Amniotic epithelial cell (primary cell): ENCODE measurements at places on chromosomes 11 and 22.

DNA sequence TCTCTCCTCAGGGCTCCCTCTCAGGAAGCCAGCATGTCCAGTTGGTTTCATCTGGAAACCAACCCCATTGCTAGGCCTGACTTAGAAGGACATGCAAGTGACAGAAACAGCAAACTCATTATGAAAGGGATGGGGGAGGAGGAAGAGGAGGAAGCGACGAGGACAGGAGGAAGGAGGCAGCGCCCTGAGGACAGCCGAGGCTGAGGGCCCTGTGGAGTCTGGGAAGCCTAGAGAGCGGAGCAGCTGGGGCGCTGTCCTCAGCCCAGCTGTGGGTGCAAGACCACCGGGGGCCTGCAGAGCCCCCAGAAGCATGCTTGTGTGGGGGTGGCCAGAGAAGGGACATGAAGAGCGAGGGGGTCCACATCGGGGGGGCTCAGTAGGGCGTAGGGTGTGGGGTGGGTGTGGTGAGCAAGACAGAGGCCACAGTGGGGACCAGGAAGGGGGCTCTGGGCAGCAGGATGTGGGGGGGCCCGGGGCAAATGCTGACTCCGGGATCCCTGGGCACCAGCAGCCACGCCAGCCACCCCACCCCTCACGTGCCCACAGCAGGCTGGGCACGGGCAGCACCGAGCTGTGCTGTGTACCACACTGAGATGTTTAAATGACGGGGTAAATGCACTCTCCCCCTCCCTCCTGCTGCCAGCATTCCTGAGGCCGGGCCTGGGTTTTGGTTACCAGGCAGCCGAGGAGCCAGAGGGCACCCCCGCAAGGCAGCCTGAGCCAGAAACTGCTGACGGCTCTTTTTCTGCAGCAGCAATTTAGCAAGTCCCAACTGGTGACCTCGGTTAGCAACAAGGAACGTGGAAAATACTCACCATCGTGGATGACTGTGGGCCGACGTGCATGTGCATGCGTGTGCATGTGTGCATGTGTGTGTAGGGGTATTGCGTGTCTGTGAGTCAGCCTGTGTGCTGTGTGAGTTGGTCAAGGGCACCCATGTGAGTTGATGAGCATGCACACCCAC, 82.7 kb upstream of the LINC01488 start:
- DNase-seq: peak; percentile 55

DNA sequence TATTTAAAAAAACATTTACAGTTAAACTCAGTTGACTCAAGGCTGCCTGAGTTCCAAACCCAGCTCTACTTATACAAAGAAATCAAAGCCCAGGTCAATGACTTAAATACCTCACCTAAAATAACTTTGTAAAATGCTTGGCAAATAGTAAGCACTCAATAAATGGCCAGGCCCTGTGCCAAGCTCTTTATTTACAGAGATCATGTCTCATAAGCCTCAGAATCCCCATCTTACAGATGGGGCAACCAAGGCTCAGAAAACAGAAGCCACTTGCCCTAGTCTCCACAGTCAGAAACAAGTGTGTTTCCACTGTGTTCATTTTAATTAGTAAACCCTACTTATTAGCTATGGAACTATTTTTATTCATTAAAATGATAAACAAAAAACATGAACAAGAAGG, 30.5 kb upstream of the TTC28 start:
- DNase-seq: no peak

DNA sequence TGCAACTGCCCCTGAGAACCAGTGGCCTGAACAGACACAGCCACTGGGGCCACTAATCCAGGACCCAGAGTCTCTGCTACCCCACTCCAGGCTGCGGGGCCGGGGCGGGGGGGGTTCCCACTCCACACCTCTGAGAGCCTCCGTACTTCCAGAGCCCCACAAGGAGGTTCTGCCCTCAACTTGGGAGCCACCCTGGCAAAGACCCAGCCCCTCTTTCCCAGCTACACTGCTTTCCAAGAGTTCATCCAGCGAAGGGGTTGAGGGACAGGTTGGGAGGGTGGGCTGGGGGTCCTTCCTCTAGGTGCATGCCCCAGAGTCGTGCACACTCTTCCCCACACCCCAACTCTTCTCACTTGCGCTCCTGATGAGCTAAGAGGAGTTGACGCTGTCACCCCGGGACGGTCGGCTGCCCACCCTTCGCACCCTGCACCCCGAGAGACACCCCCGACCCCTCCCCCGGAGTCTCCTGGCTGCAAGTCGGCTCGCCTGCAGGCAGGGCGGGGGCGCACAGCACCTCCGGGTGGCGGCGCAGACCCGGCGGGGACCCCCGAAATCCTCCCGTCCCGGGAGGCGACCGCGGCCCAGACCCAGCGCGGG, 531 bp downstream of the RAB3IL1 start:
- DNase-seq: no peak

GRCh38 chr11:11463405-11463804, 110.4 kb upstream of the CSNK2A3 start:
- DNase-seq: no peak

DNA sequence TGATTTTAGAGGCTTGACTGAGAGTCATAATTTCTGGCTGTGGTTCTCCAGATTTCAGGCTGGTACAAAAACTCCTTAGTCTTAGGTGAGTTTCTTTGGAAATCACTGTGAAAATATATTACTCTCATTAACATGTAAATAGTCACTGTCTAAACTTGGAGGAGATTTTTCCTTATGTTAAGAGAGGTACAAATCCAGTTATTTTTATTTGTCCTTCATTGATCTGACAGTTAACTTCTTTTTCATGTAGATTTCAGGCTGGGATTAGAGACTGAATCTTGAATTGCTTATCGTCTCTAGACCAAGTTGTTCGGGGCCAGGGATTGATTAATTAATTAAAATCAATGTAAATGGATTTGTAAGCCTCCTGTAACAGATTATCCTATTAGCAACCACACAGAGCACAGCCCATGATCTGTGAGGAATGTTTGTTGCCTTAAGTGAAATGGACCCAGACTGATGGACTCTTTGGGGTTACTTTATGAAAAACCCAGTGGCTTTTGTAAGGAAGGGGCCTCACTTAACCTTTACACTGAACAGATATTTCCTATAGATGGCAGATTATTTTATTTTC, 21.1 kb downstream of the TEAD1 start:
- DNase-seq: no peak

DNA sequence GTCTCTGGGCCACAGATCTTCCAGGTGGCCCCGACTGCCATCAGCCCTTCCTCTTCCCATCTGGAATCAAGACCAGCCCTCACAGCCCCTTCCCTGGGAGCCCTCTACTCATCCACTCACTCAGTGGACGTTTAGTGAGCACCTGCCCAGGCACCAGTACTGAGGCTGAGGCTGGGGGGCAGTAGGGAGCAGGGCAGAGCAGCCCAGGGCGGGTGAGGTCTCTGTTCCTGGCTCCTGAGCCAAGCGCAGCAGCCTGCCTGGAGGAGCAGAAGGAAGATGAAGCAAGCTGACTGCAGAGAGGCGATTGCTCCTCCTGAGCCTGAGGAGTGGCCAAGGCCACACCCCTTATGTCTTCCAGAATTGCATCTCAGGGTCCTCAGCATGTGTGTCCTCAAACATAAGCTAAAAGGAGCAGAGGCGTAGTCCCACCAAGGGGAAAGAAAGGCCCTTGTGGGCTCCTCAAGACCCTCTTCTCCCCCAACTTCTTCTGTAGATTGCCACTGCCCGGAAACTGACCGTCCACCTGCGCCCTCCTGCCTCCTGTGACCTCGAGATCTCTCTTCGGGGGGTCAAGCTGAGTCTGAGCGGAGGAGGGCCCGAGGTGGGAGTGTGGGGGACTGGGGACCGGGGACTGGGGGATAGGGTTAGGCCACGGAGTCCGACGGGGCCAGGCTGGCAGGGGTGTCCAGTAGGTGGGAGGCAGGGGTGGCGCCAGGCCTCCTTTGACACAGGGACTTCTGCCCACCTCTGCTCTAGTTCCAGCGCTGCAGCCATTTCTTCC, 5.8 kb downstream of the MAPK8IP2 start:
- DNase-seq: no peak

DNA sequence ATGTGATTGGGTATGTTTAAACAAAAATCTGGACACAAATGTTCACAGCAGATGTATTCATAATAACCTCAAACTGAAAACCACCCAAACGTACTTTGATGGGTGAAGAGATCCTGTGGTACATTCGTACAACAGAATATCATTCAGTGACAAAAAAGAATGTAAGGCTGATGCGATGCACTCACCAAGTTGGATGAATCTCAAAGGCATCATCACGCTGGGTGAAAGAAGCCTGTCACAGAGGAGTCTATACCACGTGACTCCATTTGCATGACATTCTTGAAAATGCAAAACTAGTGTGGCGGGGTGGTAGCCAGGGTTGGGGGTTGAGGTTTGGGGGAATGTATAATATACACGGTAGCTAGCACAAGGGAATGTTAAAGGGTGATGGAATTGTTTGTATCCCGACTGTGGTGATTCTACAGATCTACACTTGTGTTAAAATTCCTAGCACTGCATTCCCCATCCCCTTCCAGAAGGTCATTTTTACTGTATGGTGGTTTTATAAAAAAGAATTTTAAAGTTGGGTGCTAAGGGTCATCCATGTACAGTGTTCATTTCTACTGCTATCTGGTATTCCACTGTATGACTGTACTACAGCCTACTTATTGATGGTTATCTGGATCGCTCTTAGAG, 35.0 kb upstream of the SLC25A1 start:
- no peak for DNase-seq

GRCh38 chr11:88354912-88355311, 17.4 kb upstream of the CTSC start:
- no peak for DNase-seq

GRCh38 chr22:23579280-23579679, 810 bp downstream of the IGLL1 start:
- DNase-seq: no peak

DNA sequence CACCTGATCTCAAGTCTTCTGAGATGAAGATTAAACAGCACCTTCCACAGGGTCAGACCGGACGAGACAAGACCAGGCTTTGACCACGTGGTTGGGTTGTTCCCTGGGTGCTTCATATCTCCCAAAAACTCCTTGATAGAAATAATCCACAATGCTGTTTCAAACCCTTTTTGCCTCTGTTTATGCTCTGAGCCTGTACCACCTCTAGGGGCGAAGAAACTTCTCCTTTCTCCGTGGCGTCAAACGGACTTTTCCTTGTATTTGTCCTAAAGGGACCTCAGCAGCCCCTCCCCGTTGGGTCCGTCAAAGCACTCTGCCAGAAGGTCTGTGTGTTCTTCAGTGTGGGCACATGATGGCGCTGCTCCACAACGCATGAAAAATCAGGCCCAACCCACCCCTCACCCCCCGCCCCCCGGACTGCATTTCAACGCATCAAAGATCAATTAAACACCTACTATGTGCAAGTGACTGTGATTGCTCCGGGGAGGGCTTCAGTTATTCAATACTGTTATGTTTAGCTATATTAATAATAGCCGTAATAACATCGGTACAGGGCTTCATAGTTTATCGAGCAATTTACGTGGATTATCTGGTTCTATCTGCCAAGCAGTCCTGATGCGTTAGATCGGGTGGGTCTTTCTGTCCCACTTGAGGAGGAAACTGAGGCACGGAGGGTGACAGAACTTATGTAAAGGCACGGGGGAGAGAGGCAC, 17.3 kb upstream of the EIF3D start:
- DNase-seq: peak; percentile 51

DNA sequence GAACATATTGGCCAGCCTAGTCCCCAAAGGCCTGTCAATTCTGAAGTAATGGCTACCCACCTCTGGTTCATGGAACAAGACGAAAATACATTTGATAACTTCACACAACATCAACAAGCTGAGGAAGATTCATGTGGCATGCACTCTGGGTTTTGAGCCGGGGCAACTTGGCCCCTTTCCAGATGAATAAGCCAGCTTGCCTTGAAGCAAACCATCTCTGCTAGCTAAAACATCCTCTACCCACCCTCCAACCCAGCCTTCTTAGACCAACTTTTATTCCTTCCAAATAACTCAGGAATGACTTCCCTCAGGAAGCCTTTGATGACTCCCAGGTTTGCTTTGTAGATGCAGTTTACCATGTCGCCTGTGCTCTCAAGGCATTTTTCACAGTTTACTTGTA, 94.4 kb downstream of the SLC1A2 start:
- peak; percentile 31 for DNase-seq

DNA sequence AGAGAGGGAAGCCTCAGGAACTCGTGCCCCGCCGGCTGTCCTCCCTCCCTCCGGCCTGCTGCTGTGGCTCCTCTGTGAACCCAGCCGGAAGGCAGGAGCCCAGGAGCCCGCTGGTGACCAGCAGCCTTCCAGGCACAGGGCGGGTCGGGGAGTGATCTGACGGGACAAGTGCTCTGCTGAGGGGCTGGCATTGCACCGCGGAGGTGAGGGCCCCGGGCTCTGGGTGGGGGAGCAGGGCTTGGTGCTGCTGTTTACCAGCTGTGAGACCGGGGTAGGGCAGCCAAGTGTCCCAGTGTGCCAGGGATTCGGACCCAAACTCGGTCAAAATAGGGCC, 53.3 kb downstream of the FLRT1 start:
- DNase-seq: no peak

DNA sequence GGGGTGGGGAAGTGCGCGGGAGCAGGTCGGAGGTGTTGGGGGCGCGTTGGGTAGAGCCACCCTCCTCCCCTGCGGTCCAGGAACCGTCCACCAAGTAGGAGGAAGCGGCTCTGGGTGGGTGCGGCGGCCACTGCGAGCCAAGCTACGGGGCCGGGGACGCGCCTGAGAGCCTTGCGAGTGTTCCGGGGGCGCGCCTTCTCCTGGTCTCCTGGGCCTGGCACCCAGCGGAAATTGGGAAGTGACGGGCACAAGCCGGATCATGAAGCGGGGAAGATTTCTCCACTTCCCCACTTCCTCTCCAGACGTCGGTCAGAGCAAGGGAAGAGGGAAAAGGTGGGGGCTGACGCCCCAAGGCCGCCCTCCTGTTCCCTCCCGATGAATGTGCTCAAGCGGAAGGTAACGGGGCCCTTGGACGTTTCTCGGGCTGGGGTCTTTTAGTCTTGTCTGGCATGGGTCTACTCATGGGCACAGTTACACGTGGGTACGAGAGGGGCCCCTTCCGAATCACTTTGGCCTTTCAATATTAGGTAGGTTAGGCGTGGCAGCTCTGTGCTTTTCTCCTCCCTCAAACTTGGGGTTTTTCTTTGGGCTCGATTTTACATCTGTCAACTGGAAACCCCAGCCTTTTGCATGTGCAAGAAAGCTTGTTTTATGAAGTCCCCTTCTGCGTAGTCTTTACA, 865 bp downstream of the RBM14 start:
- peak; percentile 41 for DNase-seq

GRCh38 chr11:30683176-30683575, 97.0 kb upstream of the MPPED2 start:
- peak; percentile 79 for DNase-seq

- DNase-seq: peak; percentile 37
Measured at GRCh38 chr22:24693379-24693778, 81.1 kb downstream of the PIWIL3 start.

DNA sequence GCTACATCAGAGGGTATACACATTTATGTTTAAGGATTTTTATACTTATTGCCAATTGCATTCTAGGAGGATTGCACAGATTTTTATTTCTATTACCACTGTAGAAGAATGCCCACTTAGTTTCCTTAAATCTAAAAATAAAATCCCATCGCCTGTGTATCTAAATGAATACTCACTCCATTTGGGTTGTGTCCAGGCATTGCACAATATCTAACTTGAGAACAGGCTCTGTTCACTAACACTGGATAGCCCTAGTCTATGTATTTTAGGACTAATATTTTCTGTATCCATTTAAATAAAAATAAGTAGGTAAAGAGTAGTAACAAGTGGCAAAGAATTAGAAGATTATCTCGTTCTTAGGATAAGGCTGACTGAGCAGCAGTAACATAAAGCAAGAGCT, 4.1 kb downstream of the C11orf52 start:
- DNase-seq: peak; percentile 82
